Activated CD4-positive, alpha-beta T cell treated with anti-CD3 and anti-CD28 coated beads, Interleukin-2, amount 10 ng/mL, durations not matched to agents 7 days and 5 days (primary cell): ENCODE measurements at places on chromosomes 2 and 18. TPM values are rescaled to one million over a fixed set of nuclear protein-coding genes. Genes with fewer than 3 reads are reported as not detected.

Gene STARD6
- total RNA-seq = not detected

Gene EIF2B4
- total RNA-seq = 42.2 TPM

DNA sequence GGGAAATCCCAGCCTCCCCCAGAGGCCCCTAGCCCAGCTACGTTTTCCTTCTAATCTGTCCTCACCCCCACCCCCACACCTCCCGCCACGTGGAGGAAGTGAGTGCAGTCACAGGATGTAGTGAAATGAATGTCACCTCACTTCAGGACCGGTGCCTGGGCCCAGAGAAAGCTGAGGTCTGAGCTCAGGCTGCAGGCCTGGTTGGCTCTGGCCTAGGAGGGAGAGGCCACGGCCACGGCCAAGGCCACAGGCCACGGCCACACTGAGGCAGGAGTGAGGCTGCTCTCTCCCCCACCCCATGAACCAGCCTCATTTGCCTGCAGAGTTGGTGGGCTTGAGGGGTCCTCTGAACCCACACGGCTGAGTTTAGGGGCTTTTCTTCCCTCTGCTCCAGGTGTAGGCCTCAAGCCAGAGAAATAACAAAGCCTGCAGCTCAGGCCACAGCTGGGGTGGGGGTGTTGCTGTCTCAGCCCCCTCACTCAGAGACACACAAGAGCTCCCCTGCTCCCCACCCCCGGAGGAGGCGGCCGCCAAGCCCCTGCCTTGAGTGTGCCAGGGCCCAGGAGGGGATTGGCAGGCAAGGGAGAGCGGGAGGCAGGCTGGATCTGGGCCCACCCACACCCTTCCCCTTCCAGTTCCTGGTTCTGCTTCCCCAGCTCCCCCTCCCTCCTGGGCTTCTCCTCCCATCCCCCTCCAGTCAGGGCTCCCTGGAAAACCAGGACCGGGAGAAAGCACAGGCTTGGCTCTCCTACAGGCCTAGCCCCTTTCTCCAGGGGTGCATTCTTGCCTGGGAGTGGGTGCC, 27.0 kb downstream of the DNMT3A start:
- DNase-seq = peak; percentile 84

Gene MC2R
- total RNA-seq = not detected

- no peak for DNase-seq
Measured at GRCh38 chr18:59041819-59042815, 97.6 kb upstream of the SEC11C start.
